Activated T-helper 1 cell treated with anti-CD3 and anti-CD28 coated beads, Interleukin-12 subunit alpha, Interleukin-12 subunit beta, Interleukin-2, Interleukin-4 antibody, amounts not matched to agents 30 ng/mL and 10 ng/mL and 1 ng/mL, durations not matched to agents 14 hours and 24 hours and 36 hours (primary cell): ENCODE measurements at places on chromosomes 6 and 20. TPM values are rescaled to one million over a fixed set of nuclear protein-coding genes. Genes with fewer than 3 reads are reported as not detected.

FKBP1A gene
- 295 and 297 TPM in 2 replicates for total RNA-seq

TMEM244 gene
- total RNA-seq: not detected in 2 replicates

DNA sequence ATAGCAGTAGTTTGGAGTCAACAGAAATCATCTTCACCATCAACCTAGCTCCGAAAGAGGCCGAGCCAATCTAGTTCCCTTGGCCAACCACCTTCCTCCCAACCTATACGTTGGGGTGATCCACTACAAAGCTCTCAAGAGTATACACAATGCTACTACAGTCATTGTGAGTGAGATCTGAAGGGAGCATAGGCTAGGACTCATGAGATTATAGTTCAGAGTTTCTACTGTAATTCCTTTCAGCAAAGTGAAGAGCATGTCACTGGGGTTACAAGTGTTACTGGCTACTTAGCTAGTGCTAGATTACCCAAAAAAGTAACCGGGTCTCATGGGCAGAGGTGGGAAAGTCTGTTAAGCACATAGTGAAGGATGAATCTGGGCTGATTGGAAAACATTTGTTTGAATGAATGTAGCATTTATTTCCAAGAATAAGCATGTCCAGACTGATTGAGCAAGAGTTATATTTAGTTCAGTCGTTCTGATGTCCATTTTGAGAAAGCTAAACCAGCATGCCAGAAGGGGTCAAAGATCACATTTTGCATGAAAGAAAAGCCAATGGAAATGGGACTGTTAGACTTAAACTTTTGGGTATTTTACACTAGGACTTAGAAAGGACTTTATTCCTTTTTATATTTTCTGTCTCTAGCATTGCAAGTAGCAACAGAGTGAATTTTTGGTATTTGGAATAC is 10.5 kb upstream of the ESR1 start:
- H3K36me3 ChIP-seq: no peaks in the 10 kb centered on the region
- H3K27me3 ChIP-seq: peaks cover 17% of the 10 kb centered on the region
- H3K4me3 ChIP-seq: no peak overlapping the region
- H3K27ac ChIP-seq: no peak overlapping the region

DNA sequence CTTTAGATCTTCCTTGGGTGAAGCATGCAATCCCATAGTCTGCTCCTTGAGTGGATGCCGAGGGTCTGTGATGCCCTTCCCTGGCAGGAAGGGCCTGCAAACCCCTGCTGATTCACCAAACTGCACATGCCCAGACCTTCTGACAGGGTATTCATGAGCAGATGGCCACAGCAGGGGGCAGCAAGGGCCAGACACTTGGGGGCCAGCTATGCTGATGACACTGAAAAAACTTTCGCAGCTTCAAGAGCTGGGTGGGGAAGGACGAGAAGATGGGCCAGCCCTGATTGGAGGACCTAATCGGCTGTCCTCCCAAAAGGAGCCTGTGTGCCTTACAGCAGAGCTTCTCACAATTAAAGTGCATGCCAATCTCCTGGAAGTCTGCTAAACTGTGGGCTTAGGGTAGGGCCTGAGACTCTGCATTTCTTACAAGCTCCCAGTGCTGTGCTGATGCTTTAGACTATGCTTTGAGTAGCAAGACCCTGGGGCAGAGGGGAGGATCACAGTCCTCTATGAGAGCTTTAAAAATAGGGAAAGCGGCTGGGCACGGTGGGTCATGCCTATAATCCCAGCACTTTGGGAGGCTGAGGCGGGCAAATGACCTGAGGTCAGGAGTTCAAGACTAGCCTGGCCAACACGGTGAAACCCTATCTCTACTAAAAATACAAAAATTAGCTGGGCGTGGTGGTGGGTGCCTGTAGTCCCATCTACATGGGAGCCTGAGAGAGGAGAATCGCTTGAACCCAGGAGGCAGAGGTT is 15.2 kb upstream of the GDAP1L1 start:
- DNase-seq: no peak
- no peaks in the 10 kb centered on the region for H3K27me3 ChIP-seq
- no peaks in the 10 kb centered on the region for H3K36me3 ChIP-seq

DNA sequence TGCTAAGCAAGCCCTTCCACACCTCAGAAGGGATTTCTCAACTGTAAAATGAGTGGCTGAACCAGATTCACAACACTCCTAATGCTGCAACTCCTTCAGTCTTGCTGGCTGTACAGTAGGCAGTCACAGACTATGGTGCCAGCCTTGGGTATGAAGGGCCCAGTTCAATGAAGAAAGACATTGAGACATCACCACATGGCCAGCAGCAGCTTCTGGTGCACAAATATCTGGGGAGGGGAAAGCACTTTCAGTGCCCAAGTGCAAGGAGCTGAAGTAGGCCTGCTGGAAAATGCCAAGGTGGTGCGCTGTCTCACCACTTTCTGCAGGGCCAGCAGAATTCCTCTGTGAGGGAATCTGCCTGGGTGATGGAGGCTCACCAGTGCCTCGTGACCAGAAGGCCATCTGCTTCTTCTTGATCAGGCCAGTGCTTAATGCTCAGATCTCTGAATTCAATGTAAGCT is 1.8 kb downstream of the PLA2G7 start:
- H3K27ac ChIP-seq: no peak overlapping the region
- no peak for DNase-seq
- H3K36me3 ChIP-seq: no peaks in the 10 kb centered on the region
- H3K4me1 ChIP-seq: no peaks in the 10 kb centered on the region
- H3K27me3 ChIP-seq: peaks cover 27% of the 10 kb centered on the region

CASS4 gene
- 6.7 and 7.8 TPM in 2 replicates for total RNA-seq

- peaks cover 7% of the 10 kb centered on the region for H3K27me3 ChIP-seq
- no peaks in the 10 kb centered on the region for H3K36me3 ChIP-seq
- H3K27ac ChIP-seq: no peak overlapping the region
Observed at GRCh38 chr20:5893621-5894020, 56.7 kb downstream of the TRMT6 start.

- DNase-seq: no peak
- no peaks in the 10 kb centered on the region for H3K4me1 ChIP-seq
- no peak overlapping the region for H3K27ac ChIP-seq
- H3K27me3 ChIP-seq: peaks cover 22% of the 10 kb centered on the region
Observed at GRCh38 chr6:159126590-159126989, 42.6 kb upstream of the FNDC1 start.
